ENCODE measurements at places on chromosomes 3 and 15.
A peak's percentile ranks its signal among the peaks of the same experiment; 100 is the strongest.

GRCh38 chr3:65706301-65706700 lies 332.4 kb downstream of the MAGI1 start:
- DNase-seq = no peak

- no peak for DNase-seq
Observed at GRCh38 chr3:15083252-15083651, 15.7 kb downstream of the RBSN start.

- DNase-seq = peak; percentile 6
Observed at GRCh38 chr15:89361451-89362202, 27.0 kb upstream of the POLG start.

DNA sequence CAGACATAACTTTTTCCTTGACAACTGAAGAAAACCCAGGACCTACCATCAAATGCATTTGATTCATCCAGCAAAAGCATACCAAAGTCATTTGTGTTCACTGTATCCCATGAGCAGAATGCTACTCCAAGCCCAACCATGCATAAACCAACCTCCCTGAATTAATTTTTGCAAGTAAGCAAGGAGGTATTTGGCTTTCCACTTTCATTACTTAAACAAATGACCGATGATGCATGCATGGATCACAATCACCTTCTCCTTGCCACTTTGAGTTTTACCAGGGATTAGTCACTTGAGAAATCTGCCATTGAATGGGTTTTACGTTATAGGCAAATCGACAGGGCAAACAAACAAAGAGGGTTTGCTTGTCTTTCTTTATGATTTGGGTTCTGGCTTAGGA lies 214.8 kb downstream of the FMN1 start:
- peak; percentile 38 for DNase-seq

DNA sequence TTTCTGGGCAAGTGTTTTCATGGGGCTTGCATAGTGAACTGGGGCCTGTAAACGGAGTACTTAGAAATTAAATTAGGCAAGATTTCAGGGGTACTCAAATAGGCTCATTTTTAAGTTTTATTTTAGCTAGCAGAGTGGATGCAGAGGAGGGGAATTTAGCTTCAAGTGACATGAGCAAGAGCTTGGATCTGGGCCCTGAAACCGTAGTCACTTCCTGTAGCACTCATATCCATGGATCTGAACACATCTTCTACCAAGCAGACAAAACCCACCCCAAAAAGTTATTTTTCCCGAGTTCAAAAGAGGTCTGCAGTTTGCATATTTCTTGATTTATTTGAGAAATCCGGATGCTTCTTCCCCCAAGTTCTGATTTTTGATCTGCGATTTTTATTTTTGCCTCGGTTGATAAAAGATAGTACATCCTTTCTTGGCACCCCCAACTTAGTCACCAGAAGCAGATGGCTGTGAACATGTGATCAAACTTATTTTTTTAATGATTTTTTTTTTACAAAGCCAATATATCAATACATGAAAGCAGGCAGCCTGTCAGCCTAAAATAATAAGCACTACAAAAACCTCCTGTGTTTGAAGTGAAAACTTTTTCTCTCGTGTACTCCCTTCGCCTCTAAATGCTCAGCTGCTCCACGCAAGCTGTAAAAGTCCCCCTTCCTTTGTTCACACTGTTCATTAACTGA lies 36.6 kb upstream of the STT3B start:
- DNase-seq = no peak

DNA sequence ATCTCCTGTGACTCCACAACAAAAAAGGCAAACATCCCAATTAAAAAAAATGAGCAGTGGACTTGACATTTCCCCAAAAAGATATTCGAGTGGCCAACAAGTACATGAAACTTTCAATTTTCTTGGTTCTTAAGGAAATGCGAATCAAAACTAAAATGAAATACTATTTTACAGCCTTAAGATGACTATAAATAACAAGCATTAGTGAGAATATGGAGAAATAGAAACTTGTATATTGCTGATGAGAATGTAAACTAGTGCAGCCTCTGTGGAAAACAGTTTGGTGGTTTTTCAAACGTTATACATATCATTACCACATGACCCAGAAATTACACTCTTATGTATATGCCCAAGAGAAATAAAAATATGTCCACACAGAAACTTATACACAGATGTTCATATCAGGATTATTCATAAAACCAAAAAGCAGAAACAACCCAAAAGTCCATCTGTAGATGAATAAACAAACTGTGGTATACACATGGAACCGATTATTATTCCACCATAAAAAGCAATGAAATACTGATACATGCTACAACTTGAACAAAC lies 153.2 kb upstream of the GPR149 start:
- DNase-seq = no peak

GRCh38 chr3:14925729-14926591 lies 21.4 kb upstream of the NR2C2 start:
- peak; percentile 55 for DNase-seq

- DNase-seq = no peak
Observed at GRCh38 chr15:55254916-55255679, 34.5 kb downstream of the RAB27A start.

GRCh38 chr3:30984855-30985749 lies 90.6 kb upstream of the GADL1 start:
- DNase-seq = no peak

- no peak for DNase-seq
Observed at GRCh38 chr15:74795966-74796625, 14.2 kb downstream of the CSK start.

GRCh38 chr3:153600896-153601295 lies 438.9 kb downstream of the RAP2B start:
- no peak for DNase-seq

DNA sequence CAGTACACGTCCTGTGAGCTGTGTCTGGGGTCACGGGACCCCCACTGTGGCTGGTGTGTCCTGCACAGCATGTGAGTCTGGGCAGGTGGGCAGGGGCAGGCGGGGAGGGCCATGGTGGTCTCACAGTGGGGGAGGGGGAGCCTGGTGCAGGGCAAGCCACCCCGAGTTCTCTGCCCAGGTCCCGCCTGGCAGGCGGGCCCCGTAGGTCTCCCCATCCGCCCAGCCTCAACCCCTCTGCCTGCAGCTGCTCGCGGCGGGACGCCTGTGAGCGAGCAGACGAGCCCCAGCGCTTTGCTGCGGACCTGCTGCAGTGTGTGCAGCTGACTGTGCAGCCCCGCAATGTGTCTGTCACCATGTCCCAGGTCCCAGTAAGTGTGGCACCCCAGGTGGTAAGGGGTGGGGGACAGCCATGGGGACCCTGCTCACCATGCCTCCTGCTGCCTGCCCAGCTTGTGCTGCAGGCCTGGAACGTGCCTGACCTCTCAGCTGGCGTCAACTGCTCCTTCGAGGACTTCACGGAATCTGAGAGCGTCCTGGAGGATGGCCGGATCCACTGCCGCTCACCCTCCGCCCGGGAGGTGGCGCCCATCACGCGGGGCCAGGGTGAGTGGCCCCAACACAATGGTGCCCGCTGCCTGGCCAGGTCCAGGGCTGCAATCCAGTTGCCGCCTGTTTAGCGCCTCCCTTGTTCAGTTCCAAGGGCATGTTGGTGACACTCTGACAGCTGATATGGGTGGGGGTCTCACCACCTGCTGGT lies 21.9 kb downstream of the PLXNA1 start:
- no peak for DNase-seq

GRCh38 chr15:40922608-40923005 lies 6.5 kb upstream of the DLL4 start:
- DNase-seq = no peak

- no peak for DNase-seq
Observed at GRCh38 chr15:59242649-59243048, 36.0 kb downstream of the LDHAL6B start.

DNA sequence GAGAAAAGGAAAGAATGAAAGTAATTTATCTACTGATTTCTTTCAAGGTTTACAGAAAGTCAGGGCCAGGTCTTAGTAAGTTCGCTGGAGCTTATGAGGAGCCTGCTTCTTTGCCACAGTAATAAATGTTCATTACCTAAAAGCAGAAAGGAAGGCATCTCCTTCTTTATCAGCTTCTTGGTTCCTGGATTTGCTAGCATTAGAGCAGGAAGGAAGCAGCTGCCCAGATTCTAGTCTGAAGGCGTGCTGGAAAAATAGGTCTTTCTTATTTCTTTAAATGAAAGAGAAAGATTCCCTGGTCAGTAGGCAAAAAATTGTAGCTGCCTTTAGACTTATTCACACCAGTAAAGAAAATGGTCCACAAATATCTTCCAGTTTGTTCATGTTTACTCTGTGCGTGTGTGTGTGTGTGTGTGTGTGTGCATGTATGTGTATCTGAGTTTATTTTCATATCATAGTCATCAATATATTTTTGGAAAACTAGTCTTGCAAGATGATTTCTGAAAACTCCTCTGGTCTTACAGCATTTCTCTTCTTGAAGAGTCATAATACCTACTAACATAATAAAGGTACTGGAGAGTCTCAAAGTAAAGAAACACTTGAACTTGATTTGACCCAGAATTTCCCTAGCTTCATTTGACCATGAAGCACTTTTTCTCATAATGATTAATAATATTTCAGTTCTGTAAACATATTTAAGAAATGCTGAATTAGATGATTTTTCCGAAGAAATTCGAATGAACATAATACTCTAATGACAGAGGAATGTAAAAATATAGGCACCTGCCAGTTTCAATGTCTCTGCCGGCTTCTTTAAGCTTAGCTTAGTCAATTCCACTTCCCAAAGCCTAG lies 255.3 kb upstream of the ZPLD1 start:
- DNase-seq = no peak

- no peak for DNase-seq
Observed at GRCh38 chr3:53807117-53807810, 39.0 kb downstream of the CHDH start.

- no peak for DNase-seq
Observed at GRCh38 chr15:59120937-59121336, 16.0 kb downstream of the CCNB2 start.

DNA sequence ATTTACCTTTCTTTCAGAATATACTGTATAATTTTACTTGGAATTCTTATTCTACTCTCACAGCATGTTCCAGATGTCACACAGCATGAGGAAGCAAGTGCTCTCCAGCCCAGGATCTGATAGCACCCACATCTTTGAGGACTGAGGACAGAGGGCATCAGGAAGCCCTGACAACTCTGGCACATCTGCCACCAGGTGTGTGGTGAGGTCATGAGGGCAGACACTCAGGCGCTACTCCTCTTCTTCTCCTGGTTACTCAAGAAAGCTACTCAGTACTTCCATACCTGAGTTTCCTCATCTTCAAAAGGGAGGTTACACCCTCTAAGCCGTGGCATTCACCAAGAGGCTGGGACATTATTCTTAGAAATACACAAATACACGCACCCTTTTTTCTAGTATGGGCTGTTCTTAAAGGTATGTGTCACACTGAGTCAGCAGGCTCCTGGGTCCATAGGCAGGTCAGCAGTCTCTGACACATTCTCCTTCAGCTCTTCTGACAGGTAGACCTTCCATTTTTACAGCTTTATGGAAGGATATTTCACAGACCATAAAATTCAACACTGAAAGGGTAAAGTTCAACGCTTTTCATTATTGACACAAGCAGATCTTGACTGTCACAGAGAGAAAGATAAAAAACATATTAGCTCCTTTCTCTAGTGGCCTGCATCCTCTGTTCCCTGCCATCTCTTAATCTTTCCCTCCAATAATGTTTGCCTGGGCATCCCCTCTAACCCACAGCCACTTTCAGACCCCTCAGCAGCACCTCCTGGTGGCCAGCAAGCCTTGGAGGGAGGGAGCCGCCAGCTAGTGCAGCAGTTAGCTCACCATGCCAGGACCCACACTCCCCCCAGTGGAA lies 103.2 kb upstream of the TJP1 start:
- no peak for DNase-seq

GRCh38 chr3:115912372-115912771 lies 289.1 kb downstream of the GAP43 start:
- no peak for DNase-seq

GRCh38 chr15:52653431-52653964 lies 25.7 kb downstream of the ATOSA start:
- peak; percentile 83 for DNase-seq

GRCh38 chr3:71111784-71112440 lies 471.6 kb downstream of the FOXP1 start:
- peak; percentile 39 for DNase-seq

DNA sequence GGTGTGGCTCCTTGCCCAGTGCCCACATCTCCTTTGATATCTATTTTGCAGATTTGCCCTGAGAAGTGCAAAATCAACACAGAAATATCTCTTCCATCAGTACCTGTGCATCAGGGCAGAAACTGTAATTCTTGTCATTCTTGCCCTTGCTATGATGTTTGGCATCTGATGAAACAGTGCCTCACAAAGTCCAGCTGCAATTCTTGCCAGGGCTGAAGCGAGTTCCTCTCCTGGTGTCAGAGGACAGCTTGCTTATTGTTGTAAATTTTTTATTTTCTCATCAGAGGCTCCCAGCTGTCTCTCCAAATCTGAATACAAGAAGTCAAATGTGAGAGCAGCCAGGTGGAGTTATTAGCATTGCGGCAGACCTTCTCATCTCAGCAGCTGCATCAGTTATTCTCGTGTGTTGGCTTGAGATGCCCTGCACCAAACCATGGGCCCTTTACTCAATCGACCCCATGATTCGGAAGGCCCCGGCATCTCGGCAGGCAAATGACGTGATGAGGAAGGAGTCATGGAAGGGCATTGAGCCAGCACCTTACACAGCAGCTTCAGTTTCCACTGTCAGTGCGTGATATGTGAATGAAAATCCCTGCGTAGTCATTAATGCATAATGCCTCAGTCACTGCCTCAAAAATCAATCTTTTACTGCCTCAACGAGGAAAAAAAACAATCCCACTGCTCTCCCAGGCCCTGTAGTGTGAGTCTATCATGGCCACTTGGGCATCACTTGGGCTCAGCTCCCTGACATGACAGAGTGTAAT lies 93.4 kb downstream of the CCNL1 start:
- no peak for DNase-seq

DNA sequence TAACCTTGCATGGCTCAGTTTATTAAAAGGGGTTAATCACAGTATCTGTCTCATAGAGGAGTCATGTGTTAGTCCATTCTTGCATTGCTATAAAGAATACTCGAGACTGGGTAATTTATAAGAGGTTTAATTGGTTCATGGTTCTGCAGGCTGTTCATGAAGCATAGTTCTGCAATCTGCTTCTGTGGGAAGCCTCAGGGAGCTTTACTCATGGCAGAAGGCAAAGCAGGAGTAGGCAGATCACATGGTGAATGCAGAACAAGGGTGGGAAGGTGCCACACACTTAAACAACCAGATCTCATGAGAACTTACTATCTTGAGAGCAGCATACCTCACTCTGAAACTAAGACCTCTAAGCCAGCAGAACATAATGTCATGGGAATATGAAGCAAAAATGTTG lies 42.2 kb upstream of the PTX3 start:
- DNase-seq = no peak

DNA sequence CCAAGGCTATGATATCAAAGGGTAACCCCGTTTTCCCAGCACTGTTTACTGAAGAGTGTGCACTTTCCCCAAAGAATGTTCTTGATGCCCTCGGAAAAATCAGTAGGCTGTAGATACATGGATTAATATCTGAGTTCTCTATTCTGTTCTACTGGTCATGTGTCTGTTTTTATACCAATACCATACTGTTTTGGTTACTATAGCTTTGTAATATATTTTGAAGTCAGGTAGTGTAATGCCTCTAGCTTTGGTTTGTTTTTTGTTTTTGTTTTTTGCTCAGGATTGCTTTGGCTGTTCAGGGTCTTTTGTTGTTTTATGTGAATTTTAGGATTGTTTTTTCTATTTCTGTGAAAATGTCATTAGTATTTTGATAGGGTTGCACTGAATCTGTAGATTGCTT lies 95.1 kb downstream of the PLD1 start:
- DNase-seq = no peak

Measured in HFF-Myc (cell line).